Stimulated activated CD8-positive, alpha-beta memory T cell treated with anti-CD3 and anti-CD28 coated beads, Interleukin-12 subunit alpha, Interleukin-12 subunit beta, amount 100 ng/mL, for 4 hours (primary cell): ENCODE measurements at places on chromosomes 4 and X.

- DNase-seq, result no peak
Observed at GRCh38 chr4:153004081-153004850, 68.1 kb downstream of the FHDC1 start.

- DNase-seq, result no peak
Observed at GRCh38 chr4:121995790-121996537, 44.1 kb upstream of the TRPC3 start.

DNA sequence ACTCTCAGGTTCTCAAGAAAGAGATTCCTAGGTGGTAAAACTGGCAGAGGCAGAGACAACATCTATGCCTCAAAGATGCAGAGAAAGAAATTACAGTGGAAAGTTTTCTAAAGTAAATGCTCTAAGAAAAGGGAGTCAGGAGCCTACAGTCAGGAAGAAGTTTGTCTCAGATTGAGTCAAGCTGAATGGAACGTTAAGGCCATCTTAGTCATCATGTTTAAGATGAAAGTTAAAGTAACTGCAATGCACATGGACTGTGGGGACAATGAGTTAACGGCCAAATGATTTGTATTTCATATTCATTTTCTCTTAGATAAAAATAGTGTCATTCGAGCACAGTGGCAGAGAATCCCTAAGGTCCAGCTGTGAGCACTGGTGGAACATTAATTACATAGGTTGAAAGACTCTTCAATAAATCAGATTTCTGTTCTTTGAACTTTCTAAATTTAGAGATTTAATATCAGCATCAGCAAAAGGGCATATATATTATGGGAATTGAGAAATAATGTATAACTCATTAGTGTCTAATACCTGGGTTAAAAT lies 384.6 kb downstream of the DTHD1 start:
- DNase-seq, result no peak

GRCh38 chrX:12162420-12162819 lies 24.1 kb downstream of the FRMPD4 start:
- no peak for DNase-seq

DNA sequence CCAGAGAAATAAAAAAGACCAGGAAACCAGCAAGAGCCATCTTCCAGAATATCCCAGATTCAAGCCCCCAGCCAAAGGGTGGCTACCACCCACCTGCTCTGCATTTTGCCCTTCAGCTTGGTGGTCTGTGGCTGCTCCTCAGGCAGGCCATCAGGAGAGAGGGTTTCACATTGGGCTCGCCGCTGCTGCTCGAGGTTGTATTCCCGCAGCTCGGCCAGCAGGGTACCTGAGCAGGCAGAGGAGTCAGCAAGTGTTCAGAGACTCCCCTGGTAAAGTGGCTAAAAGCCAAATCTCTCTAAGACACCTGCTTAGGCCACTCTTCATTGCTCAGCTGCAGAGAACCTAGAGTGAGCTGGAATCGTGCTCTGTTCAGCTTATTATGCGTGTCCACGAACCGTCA lies 110.8 kb upstream of the HSD17B10 start:
- DNase-seq, result no peak

- no peak for DNase-seq
Observed at GRCh38 chrX:16897445-16897844, 27.3 kb upstream of the RBBP7 start.

GRCh38 chr4:1466034-1466862 lies 60.0 kb upstream of the NKX1-1 start:
- DNase-seq, result no peak

DNA sequence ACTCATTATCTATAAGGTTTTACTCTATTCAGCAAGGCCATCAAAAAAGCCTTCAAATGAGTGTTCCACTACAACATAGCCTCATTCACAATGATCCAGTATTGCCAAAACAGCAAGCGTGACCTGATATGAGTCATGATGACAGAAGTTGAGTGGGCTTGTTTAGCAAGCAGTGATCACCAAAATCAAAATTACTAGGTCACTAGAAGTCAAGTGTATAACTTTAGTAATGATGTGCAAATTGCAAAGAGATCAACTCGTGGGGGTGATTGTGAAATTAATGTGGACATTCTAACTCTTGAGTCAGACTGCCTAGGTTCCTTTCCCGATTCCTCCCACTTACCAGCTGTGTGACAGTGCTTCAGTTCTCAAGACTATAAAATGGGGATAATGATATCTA lies 124.5 kb downstream of the CHM start:
- no peak for DNase-seq

- no peak for DNase-seq
Observed at GRCh38 chr4:2991243-2991642, 27.9 kb downstream of the GRK4 start.

GRCh38 chr4:6767748-6768538 lies 14.6 kb upstream of the KIAA0232 start:
- DNase-seq, result no peak

GRCh38 chr4:4871573-4872313 lies 12.3 kb downstream of the MSX1 start:
- DNase-seq, result no peak

DNA sequence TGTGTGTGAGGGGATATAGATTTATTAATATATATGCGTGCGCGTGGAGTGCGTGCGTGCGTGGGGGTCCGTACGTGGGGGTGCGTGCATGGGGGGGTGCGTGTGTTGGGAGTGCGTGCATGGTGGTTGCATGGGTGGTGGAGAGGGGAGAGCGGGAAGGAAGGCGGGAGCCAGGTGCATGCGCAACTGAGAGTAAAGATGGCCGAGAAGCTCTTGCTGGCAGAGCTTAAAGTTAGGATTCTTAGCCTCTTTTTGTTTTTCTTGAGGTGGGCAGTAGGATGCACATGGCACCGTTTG lies 45.8 kb downstream of the TEX13B start:
- DNase-seq, result no peak
